ENCODE measurements at places on chromosomes 11 and 22.

- DNase-seq = no peak
Observed at GRCh38 chr11:10978198-10978597, 120.3 kb upstream of the ZBED5 start.

- DNase-seq = no peak
Observed at GRCh38 chr11:57116654-57117053, 65.1 kb upstream of the LRRC55 start.

- DNase-seq = no peak
Observed at GRCh38 chr22:31840585-31840984, 86.8 kb downstream of the DEPDC5 start.

DNA sequence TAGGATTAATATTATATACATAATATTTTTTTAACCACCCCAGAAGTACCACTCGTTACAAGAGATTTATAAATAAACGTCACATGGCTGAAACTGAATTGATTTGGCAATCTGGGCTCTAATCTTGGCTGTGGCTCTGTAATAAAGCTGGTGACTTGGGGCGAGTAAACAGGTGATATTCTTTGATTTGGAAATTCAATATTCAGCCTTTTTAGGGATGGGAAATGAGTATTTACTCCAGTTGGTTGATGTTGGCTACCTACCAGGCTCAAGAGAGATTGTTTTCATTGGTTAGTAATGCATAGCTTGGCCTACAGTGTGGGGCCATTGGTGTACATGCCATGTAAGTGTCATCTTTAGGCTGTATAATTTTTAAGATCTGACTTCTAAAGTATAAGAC, 117.7 kb upstream of the SORL1-AS1 start:
- DNase-seq = no peak

DNA sequence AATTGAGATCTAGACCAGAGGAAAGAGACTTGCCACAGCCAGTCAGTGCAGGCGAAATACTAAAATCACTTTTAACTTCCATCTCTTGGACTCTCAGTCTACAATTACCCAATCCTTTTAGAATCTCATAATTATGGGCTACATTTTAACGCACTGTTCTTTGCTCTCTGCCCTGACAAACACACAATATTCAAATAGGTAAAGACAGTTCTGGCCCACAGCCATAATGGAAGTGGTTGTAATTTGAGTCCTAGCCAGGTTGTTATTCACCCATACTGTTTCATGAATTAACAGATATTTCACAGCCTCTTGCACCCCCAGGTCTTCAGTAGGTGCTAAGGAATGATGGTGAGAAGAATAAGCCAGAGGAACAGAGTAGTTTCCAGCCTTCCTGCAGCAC, 830 bp downstream of the C11orf97 start:
- no peak for DNase-seq

GRCh38 chr22:36659762-36660509, 43.6 kb downstream of the CACNG2 start:
- no peak for DNase-seq

DNA sequence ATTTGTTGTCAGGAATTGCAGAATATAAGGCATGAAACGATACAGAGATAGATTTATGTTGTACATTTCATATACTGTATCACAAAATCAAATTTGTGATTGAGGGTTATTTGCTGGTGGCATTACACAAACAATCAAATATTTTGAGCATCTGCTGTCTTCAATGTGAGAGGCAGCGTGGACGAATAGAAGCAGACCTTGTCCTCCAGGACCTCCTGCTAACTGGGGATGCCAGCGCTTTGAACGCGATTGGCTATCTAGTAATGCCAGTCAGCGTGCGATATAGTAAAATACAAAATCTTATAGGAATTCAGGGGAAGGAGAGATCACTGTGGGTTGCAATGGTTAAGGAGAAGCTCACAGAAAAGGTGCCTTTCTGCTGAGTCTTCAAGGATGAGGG, 631 bp upstream of the SNX19 start:
- no peak for DNase-seq

Data from CD8-positive, alpha-beta T cell (primary cell).